ENCODE measurements at places on chromosomes 12 and 14.
A peak's percentile ranks its signal among the peaks of the same experiment; 100 is the strongest.

- DNase-seq, result no peak
Observed at GRCh38 chr14:89309670-89310177, 107.3 kb downstream of the FOXN3 start.

- no peak for DNase-seq
Observed at GRCh38 chr14:37590428-37591139, 4.5 kb downstream of the FOXA1 start.

- DNase-seq, result peak; percentile 42
Observed at GRCh38 chr12:22657538-22657937, 32.6 kb downstream of the ETNK1 start.

- peak; percentile 97 for DNase-seq
Observed at GRCh38 chr14:68939893-68940613, 39.0 kb downstream of the ACTN1 start.

DNA sequence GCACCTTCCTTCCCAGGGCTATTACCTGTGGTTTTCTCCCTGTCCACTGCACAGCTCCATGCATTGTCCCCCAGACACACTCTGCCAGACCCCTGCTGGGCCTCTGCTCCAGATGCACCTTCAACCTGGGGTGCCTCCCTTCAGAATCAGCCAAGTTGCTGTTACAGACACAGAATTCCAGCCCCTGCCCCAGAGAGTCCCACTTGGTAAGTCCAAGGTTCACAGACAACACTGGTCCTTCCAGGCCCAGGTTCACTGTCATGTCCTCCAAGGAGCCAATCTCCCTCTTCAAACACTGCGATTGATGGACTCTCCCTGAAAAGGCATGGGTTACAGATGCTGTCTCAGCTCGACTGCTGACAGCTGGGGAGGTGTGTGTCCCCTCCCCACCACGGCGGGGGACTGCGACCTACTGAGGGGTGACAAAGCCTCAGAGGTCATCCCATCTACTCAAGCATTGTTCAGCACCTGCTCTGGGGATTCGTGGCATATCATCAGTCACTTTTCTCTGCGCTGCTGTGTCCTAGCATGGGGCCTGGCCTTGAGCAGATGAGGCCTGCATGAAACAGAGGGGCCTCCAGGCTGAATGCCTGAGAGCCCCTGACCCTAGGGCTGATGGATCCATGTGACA, 24.3 kb downstream of the CALM1 start:
- no peak for DNase-seq

DNA sequence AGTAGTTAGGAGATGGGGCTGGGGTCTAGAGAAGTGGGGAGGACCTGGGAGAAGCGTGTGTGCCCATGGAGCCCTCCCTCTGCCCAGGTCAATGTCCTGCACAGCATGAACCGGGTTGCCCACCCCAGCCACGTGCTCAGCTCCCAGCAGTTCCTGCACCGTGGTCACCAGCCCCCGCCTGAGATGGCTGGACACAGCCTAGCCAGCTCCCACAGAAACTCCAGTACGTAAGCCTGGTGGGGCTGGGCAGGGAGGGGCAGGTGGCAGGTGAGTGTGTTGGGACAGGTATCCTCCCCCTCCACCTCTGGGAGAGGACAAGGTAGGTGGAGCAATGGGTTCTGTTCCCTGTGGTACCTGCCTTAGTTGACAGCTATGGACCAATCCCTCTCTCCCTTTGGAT, 20.7 kb downstream of the CLSTN3 start:
- no peak for DNase-seq

GRCh38 chr14:104548802-104549535, 30.6 kb upstream of the C14orf180 start:
- DNase-seq, result no peak

DNA sequence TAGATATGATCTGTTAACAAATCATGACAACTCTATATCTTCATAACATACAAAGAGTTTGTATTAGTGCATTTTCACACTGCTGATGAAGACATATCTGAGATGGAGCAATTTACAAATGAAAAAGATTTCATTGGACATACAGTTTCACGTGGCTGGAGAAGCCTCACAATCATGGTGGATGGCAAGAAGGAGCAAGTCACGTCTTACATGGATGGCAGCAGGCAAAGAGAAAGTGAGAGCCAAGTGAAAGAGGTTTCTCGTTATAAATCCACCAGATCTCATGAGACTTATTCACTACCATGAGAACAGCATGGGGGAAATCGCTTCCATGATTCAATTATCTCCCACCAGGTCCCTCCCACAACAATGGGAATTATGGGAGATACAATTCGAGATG, 157.6 kb downstream of the DUSP6 start:
- DNase-seq, result no peak

DNA sequence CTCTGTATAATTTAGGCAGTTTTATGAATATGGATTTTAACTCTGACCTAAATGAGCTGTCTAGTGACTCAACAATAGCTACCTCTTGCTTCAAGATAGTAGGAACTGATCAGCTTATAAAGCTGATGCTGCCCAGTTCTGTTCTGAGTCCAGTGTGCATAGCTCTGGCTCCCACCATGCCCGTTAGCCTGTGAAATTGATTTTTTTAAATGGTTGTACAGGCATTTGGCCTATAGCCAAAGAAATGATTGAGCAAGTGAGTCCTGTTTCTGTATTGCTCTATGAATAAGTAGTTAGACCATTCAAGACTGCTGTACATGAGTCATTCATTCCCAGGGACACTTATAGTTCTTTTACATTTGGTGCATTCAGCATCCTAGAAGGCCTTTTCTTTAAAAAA, 36.4 kb downstream of the SAMD4A start:
- peak; percentile 82 for DNase-seq

- DNase-seq, result no peak
Observed at GRCh38 chr14:68401855-68402254, 391.0 kb downstream of the ZFP36L1 start.

- no peak for DNase-seq
Observed at GRCh38 chr12:108199106-108199505, 70.0 kb downstream of the WSCD2 start.

- DNase-seq, result peak; percentile 23
Observed at GRCh38 chr12:47268501-47269454, 189.0 kb upstream of the AMIGO2 start.

DNA sequence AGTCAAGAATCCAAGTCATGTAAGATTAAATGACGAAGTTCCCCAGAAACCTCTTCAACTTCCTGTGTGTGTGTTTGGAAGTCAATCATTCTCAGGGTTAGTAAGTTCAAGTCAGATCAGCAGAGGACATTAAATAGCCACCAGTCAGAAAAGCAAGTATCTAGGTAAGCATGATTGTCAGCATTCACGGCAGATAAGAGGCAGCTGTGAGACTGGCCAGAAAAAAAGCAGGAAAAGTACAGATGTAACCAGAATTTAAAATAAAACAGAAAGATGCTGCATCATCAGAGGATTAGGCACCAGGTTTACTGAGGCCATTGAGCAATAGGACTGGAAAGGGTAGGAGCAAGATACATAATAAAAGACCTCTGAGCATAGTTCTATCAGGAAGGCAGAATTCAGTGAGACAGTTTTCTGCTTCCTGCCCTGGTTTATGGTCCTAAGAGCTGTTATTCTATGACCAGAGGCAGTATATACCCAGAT, 606.9 kb downstream of the FSCB start:
- no peak for DNase-seq

DNA sequence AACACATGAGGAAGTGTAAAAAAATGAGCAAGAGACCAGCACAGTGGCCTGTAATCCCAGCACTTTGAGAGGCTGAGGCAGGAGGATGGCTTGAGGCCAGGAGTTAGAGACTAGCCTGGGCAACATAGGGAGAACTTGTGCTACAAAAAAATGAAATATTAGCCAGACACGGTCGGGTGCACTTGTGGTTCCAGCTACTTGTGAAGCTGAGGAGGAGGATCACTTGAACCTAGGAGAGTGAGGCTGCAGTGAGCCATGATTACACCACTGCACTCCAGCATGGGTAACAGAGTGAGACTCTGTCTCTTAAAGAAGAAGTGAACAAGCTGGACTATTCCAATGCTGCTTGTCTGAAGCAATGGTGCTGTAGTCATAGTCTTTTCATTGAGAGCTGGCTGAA, 36.3 kb upstream of the MAP3K9 start:
- DNase-seq, result no peak

DNA sequence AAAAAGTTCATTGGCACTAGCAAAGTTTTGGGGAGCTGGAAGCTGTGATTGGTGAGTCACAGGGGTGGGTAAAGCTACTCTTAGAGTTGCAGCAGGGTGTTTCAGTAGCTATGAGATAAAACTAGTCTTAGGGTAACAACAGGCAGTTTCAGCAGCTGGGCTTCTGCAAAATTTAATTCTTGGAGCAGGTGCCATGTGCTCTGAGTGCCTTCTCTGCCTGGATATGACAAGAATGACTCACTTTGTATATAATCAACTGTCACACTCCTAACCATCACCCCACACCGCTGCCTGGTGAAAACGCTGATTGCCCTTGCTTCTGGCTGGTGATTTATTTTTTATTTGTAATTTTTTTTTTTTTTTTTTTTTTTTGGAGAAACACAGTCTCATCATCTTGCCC, 10.5 kb upstream of the PLBD2 start:
- DNase-seq, result no peak

GRCh38 chr14:73235531-73236155, 1.7 kb upstream of the PAPLN start:
- no peak for DNase-seq

DNA sequence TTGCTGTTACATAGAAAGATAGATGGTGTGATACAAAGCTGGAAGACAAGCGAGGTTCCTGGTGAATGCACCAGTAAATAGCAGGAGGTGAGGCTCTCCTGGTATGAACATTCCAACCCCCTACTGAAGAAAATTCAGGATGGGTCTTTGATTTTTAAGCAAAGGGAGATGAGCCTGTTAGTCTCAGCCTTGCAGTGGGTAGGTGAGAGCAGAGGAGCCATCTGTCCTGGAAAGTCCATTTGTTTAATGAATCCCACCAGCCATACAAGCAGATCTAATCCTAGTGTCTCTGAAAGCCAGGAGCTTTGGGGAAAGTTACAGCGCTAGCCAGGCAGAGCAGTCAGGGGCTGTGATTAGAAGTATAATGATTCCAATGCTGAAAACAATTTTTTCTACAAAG, 234.8 kb upstream of the FOXN3 start:
- DNase-seq, result no peak

DNA sequence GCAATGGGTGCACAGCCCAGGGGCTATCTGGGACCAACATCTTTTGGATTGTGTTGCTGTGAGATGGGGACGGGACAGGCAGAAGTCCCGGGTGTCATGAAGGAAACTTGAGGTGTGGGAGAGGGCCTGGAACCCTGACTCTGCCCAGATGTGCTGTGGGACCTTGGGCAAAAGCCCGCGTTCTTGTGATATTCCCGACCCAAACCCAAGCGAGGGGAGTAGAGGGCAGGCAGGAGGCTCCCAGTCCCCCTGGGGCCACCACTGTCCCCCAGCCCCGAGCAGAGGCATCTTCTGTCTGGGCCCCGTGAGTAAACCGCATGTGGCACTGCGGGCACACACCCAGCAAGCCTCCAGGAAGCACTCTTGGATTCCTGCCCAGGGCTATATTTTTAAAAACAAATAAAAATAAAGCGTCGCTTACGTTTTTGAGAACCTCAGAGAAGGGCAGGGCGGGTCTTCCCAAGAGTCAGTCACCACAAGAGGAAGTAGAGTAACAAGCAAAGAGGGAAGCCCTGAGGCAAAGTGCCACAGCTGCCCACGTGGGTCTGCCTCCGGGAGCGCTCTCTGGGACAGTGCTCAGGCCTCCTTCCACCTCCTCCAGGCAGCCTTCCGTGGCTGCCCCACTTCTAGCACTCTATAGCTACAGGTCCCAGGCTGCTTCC, 39.5 kb downstream of the BEGAIN start:
- DNase-seq, result peak; percentile 21

DNA sequence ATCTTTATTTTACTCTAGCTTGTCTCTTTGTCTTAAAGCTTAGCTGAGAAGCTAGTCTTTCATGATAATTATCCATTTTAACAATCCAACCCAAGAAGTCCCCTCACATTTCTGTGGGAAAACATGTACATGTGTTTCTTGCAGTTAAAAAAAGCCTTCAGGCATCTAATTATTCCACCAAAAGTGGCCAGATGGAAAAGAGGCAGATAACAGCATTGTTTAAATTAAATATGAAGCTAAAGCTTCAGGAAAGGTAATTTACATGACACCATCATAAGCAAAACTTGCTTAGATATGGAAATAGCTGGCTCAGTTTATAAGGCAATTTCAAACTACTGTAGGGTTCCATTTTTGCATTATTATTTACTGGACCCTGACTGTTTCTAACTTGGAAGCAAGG, 175.4 kb downstream of the UNC79 start:
- DNase-seq, result no peak

- DNase-seq, result no peak
Observed at GRCh38 chr14:104425171-104425681, 154.3 kb upstream of the C14orf180 start.

- no peak for DNase-seq
Observed at GRCh38 chr12:94091624-94092023, 56.8 kb upstream of the PLXNC1 start.

- peak; percentile 19 for DNase-seq
Observed at GRCh38 chr12:51536159-51536558, 54.9 kb upstream of the SCN8A start.

DNA sequence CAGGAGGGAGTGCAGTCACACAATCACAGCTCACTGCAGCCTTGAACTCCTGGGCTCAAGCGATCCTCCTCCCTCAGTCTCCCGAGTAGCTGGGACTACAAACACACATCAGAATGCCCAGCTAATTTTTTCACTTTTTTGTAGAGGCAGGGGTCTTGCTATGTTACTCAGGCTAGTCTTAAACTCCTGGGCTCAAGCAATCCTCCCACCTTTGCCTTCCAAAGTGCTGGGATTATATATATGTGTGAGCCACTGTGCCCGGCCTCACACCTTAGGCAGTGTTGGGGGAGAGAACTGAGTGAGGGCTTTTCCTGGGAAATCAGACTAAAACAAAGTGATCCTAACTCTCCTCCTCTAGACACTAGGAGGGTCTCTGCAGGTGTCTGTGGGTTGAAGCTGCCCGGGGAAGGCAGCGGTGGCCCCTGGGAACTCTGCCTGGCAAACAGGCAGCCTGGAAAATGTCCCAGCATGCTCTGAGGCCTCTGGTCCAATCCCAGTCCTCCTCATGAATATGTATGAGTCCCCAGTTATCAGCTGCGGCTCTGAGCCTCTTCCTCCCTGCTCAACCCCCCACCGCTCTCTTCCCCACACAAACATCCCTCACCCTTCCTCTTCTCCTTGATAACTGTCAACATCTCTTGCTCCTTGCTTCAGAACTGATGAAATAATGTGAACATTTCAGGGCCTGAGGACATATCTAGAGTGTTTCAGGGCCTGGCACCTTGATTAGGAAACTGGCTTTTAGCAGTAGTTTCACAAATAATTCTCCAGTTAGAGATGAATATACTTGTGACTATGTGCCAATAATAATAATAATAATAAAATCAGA, 7.9 kb upstream of the NAA25 start:
- DNase-seq, result peak; percentile 61

DNA sequence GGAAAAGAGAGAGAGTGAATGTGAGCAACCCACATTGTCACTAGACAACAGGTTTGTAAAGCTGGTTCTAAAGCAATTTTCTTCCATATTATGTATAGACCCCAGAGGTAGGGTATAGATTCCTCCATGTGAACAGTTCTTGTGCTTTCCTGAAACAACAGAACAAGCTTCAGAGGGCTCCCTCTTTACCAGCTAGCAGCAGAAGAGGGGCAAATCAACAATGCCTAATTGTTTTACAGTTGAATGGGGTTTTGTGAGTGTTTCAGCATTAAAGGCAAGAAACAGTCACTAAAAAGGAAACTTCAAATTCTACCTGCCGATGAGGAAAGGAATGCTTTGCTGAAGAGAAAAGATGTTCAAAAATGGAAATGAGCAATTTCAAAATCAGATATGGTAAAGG, 341.2 kb upstream of the KITLG start:
- no peak for DNase-seq
